Activated B cell treated with CpG ODN at 0.5 μM for 24 hours (primary cell): ENCODE measurements at places on chromosomes 3 and 15. TPM values are rescaled to one million over a fixed set of nuclear protein-coding genes. Genes with fewer than 3 reads are reported as not detected.

C3orf70 gene
- not detected in 2 replicates for total RNA-seq

GPR87 gene
- total RNA-seq = not detected in 2 replicates

TM4SF1 gene
- not detected in 2 replicates for total RNA-seq

STXBP5L gene
- total RNA-seq = not detected in 2 replicates

CCR8 gene
- total RNA-seq = not detected in 2 replicates

DNA sequence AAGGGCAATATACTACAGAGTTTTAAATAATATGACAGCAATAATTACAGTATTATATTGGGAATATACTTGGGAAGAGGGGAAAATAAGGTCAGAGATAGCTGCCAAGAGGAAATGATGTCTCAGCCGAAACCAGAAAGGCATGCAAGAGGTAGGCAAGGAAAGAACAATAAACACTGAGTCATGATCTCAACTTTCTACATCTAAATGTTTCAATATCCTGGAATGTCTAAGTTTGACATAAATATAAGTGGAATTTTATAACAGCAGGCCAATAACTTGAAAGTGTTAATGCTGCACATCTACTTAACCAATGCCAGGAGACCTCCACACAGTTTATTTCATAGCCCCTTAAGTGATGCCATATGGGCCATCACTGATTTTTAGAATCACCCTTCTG lies 99.8 kb upstream of the CPNE4 start:
- H3K4me1 ChIP-seq = no peaks in the 10 kb centered on the region
- H3K4me3 ChIP-seq = no peak overlapping the region
- H3K27ac ChIP-seq = no peak overlapping the region
- no peak for DNase-seq

DNA sequence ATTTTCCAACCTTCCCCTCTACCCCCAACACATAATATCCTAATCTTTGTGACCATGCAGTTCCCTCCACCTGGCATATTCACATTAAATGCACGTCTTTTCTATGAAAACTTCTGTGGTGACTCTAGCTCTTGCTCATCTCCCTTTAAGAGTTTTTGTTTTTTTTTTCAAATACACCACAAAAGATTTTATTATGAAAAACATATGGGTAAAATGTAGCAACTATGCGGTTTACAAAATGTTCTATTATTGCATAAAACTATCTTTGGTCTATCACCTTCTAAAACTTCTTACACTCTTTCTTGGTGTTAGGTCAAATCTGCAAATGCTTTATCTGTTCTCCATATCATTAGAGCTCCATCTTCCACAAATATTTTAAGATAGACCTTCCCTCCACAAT lies 38.6 kb upstream of the ADGRG7 start:
- peaks cover 2% of the 10 kb centered on the region for H3K27me3 ChIP-seq
- H3K4me1 ChIP-seq = no peaks in the 10 kb centered on the region
- DNase-seq = no peak
- H3K27ac ChIP-seq = no peak overlapping the region
- H3K4me3 ChIP-seq = no peak overlapping the region

GRCh38 chr3:62248734-62249483 lies 124.4 kb downstream of the FEZF2 start:
- no peaks in the 10 kb centered on the region for H3K36me3 ChIP-seq
- no peaks in the 10 kb centered on the region for H3K4me1 ChIP-seq
- no peak for DNase-seq
- no peaks in the 10 kb centered on the region for H3K27me3 ChIP-seq

- H3K4me1 ChIP-seq = peaks cover 52% of the 10 kb centered on the region
Observed at GRCh38 chr3:177245250-177245649, 48.0 kb upstream of the TBL1XR1 start.

DNA sequence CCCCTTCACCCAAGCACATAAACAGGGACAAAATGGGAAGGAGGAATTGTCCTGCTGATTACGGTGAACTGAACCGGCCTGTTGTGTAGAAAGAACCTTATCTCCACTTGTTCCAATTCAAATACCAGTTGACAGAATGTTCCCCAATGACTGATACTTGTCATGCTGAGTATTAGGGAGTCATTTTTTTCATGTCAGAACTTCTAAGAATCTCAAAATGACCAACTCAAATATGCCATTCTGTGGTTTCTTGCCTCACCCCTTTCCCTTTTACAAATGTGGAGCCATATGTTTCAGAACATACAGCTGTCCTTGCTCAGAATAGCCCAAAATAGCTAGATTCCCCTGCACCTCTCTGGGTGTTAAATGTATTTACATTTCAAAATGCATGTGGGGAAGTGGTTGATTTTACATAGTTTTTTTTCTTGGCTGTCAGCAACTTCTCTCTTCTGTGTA lies 405.9 kb upstream of the TBL1XR1 start:
- H3K27me3 ChIP-seq = no peaks in the 10 kb centered on the region
- no peaks in the 10 kb centered on the region for H3K36me3 ChIP-seq
- peak overlapping the region; percentile 1 for H3K4me3 ChIP-seq
- DNase-seq = no peak
- H3K4me1 ChIP-seq = peaks cover 52% of the 10 kb centered on the region
- H3K27ac ChIP-seq = peak overlapping the region; percentile 2

DNA sequence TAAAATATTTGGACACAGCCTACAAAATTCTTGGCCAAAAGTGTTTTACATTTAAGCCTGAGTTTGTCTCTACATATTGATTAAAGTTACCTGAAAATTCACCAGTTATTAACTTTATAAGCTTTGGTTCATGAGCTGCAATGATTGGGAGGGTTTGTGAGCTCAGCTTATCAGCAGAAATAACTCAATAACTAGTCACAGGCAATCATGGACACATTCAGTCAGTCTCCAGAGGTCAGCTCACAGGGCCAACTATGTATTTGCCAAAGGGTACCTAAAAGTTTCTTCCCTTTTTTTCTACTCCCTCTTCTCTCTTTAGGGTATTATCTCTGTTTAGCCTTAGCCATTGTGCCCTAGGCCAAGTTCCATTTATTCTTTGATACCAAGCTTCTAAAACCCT lies 145.9 kb downstream of the ZPLD1 start:
- DNase-seq = no peak
- no peaks in the 10 kb centered on the region for H3K36me3 ChIP-seq
- H3K4me3 ChIP-seq = no peak overlapping the region
- no peaks in the 10 kb centered on the region for H3K4me1 ChIP-seq
- no peak overlapping the region for H3K27ac ChIP-seq
